ENCODE measurements at places on chromosomes 2 and 18. TPM values are rescaled to one million over a fixed set of nuclear protein-coding genes. Genes with fewer than 3 reads are reported as not detected.

The INHA gene
- not detected for total RNA-seq

The CD8B2 gene
- total RNA-seq = not detected

The BBS5 gene
- total RNA-seq = 3.8 TPM

The DNER gene
- total RNA-seq = 7.6 TPM

The DLX2 gene
- total RNA-seq = not detected

The ECEL1 gene
- not detected for total RNA-seq

The IL18R1 gene
- 0.29 TPM for total RNA-seq

The SCRN3 gene
- total RNA-seq = 4.3 TPM

DNA sequence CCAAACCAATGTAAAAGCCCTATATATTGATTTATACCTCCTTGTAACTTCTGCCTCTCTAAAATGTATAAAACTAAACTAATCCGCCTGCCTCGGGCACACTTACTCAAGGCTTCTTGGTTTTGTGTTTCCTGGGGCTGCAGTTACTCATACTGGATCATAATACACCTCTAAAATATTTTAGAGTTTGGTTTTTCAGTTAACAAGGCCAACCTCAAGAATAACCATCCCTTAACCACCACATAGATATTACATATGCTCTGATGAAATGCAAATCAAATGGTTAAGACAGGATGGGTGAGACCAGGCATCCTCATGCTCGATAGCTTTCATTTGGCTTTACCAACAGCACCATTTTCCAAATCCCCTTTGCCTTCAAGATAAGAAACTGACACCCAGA, 46.4 kb downstream of the UXS1 start:
- peaks cover 12% of the 10 kb centered on the region for H3K4me1 ChIP-seq
- DNase-seq = no peak
- peaks cover 18% of the 10 kb centered on the region for H3K36me3 ChIP-seq
- no peaks in the 10 kb centered on the region for H3K27me3 ChIP-seq
- no peak overlapping the region for H3K27ac ChIP-seq

GRCh38 chr2:12806549-12807242, 90.0 kb downstream of the TRIB2 start:
- H3K4me1 ChIP-seq = no peaks in the 10 kb centered on the region
- no peak overlapping the region for H3K27ac ChIP-seq
- no peak overlapping the region for H3K4me3 ChIP-seq
- DNase-seq = no peak
- no peaks in the 10 kb centered on the region for H3K36me3 ChIP-seq

DNA sequence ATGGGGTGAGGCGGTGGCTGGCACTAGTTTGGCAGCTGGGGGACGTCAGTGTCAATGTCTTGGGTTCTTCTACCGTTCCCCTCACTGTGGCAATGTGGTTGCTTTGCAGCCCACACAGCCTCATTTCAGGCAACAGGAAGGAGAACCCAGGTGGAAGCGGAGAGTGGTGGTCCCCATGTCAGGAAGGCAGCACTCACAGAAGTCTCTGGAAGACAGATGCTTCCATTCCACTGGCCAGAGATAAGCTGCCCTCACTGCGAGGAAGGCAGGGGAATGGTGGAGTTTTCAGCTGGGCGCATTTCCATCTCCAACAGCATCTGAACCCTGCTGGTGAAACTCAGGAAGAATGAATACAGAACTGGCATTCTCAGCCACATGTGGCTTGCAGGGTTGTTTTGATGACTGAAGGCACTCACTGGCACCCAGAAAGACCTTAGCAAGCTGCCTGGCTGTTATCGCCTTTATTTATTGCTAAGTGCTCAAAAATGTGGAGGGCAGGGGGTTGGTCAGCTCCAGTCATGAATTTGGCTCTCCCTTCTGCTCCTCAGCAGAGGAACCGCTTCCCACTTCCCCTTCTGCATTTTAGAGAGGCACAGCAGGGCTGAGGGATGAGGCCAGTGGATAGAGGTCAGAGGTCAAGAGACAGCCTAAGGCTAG, 19.4 kb downstream of the KCNIP3 start:
- H3K27ac ChIP-seq = no peak overlapping the region
- DNase-seq = no peak
- no peak overlapping the region for H3K4me3 ChIP-seq
- H3K36me3 ChIP-seq = no peaks in the 10 kb centered on the region

GRCh38 chr2:121232626-121233265, 52.3 kb downstream of the TFCP2L1 start:
- no peaks in the 10 kb centered on the region for H3K4me1 ChIP-seq
- no peak overlapping the region for H3K27ac ChIP-seq
- no peak for DNase-seq
- H3K36me3 ChIP-seq = peaks cover 65% of the 10 kb centered on the region
- H3K4me3 ChIP-seq = no peak overlapping the region

- no peak for DNase-seq
- H3K27me3 ChIP-seq = no peaks in the 10 kb centered on the region
- H3K4me1 ChIP-seq = no peaks in the 10 kb centered on the region
Observed at GRCh38 chr2:143839456-143839855, 680.5 kb downstream of the ZEB2 start.

- H3K27ac ChIP-seq = no peak overlapping the region
- no peaks in the 10 kb centered on the region for H3K27me3 ChIP-seq
- no peak for DNase-seq
- no peaks in the 10 kb centered on the region for H3K36me3 ChIP-seq
- H3K4me3 ChIP-seq = no peak overlapping the region
Observed at GRCh38 chr2:122507261-122507660, 751.8 kb downstream of the TSN start.

GRCh38 chr2:88754585-88755320, 63.3 kb downstream of the RPIA start:
- no peaks in the 10 kb centered on the region for H3K4me1 ChIP-seq
- DNase-seq = no peak
- no peak overlapping the region for H3K27ac ChIP-seq
- no peak overlapping the region for H3K4me3 ChIP-seq
- peaks cover 50% of the 10 kb centered on the region for H3K36me3 ChIP-seq

DNA sequence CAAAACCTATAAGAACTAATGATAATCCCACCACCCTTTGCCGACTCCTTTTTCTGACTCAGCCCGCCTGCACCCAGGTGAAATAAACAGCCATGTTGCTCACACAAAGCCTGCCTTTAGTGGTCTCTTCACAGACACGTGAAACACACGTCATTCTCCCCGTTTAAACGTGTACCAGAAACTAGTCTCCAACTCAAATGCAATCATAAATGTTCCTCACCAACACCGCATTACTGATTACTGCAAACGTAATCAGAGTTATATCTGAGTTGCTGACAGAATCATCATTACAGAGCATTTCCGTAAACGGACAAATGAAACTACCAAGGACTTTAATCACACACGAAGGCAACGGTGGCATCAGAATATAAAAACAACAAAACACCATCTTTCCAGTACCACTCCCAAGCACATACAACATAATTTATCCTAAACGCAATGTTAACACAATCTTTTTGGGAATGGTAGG, 1.9 kb downstream of the CLK1 start:
- peaks cover 72% of the 10 kb centered on the region for H3K4me1 ChIP-seq
- peak overlapping the region; percentile 88 for H3K4me3 ChIP-seq
- H3K36me3 ChIP-seq = peaks cover 35% of the 10 kb centered on the region
- H3K27me3 ChIP-seq = no peaks in the 10 kb centered on the region

- no peak overlapping the region for H3K27ac ChIP-seq
- no peaks in the 10 kb centered on the region for H3K36me3 ChIP-seq
- no peak overlapping the region for H3K4me3 ChIP-seq
- H3K4me1 ChIP-seq = no peaks in the 10 kb centered on the region
Observed at GRCh38 chr2:5203134-5203755, 488.9 kb upstream of the SOX11 start.

GRCh38 chr2:207748993-207749392, 20.7 kb downstream of the FZD5 start:
- H3K4me1 ChIP-seq = no peaks in the 10 kb centered on the region
- no peak overlapping the region for H3K4me3 ChIP-seq
- H3K27ac ChIP-seq = no peak overlapping the region
- DNase-seq = no peak
- no peaks in the 10 kb centered on the region for H3K27me3 ChIP-seq

DNA sequence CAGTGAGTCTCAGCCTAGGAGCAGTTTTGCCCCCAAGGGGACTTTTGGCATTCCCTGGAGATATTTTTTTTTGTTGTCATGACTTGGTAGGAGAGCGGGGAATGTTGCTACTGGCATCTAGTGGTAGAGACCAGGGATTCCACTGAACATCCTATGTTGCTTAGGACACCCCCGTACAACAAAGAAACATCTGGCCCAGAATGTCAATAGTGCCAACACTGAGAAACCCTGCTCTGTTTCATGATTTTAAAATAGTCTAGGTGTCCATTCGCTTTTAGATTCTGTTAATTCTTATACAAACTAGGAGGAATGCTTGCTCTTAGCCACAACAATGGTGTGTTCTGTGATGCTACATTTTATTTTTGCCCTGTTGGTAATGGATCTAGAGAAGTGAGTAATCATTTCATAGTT, 225.8 kb upstream of the SIX3 start:
- H3K4me3 ChIP-seq = no peak overlapping the region
- H3K27ac ChIP-seq = no peak overlapping the region
- no peak for DNase-seq
- H3K4me1 ChIP-seq = no peaks in the 10 kb centered on the region

GRCh38 chr2:223460774-223461211, 141.4 kb downstream of the SCG2 start:
- H3K27me3 ChIP-seq = no peaks in the 10 kb centered on the region
- H3K4me1 ChIP-seq = no peaks in the 10 kb centered on the region
- no peak overlapping the region for H3K27ac ChIP-seq
- no peak for DNase-seq

GRCh38 chr2:197168705-197169104, 141.9 kb downstream of the ANKRD44 start:
- H3K27ac ChIP-seq = no peak overlapping the region
- no peaks in the 10 kb centered on the region for H3K36me3 ChIP-seq
- no peak overlapping the region for H3K4me3 ChIP-seq

DNA sequence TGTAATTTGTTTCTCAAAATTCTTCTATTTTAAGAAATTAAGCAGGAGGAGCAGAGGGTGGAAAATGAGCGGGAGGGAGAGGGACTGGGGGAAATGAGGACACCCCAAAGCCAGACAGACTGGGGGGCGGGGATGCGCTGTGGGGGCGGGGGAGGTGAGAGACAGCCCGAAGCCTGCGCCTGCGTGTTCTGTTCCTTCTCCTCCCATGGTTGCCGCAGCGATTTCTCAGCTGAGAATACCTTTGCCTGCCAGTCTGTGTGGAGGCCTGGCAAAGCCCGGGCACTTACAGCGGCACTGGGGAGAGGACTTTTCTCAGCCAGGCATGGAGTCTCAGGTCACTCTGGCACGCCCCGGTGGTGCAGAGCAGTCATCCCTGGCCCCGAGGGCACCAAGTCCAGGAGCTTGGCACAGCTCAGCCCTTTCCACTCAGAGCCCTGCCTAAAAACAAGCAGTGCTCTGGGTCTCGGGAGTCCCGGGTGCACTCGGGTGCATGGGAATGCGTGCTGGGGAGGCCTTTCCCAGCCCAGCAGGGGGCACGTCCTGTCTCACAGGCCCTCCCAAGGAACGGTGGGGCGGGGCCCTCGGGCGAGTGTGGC, 289.3 kb upstream of the HS6ST1 start:
- H3K27ac ChIP-seq = no peak overlapping the region
- no peak for DNase-seq
- no peak overlapping the region for H3K4me3 ChIP-seq
- H3K36me3 ChIP-seq = no peaks in the 10 kb centered on the region
- H3K27me3 ChIP-seq = no peaks in the 10 kb centered on the region

DNA sequence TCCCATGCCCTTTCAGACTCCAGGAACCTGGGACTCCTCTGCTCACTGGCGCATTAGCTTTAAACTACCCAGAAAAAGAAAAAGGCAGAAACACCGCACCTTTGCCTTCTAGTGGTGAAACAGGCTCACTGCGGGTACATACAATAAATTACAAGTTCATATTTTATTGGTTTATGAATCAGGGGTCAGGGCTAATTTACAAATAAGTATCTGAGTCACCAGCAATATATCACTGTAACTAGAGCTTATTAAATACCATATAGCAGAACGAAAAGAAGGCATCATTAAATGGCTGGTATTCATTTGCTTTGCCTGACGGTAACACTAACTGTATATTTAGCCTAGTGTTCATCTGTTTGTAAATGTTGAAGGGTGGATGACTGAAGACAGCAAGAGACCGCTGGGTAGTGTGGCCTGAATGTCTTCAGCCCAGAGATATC, 26.9 kb upstream of the DTNB start:
- H3K4me3 ChIP-seq = no peak overlapping the region
- H3K27me3 ChIP-seq = no peaks in the 10 kb centered on the region
- H3K27ac ChIP-seq = no peak overlapping the region
- peaks cover 11% of the 10 kb centered on the region for H3K4me1 ChIP-seq
- H3K36me3 ChIP-seq = no peaks in the 10 kb centered on the region

- no peak overlapping the region for H3K27ac ChIP-seq
- H3K36me3 ChIP-seq = no peaks in the 10 kb centered on the region
- H3K27me3 ChIP-seq = no peaks in the 10 kb centered on the region
- H3K4me3 ChIP-seq = no peak overlapping the region
- peaks cover 10% of the 10 kb centered on the region for H3K4me1 ChIP-seq
Observed at GRCh38 chr2:39538718-39539117, 101.6 kb upstream of the MAP4K3 start.

GRCh38 chr18:11324956-11325882, 175.8 kb upstream of the PIEZO2 start:
- no peak for DNase-seq
- no peak overlapping the region for H3K4me3 ChIP-seq
- H3K36me3 ChIP-seq = no peaks in the 10 kb centered on the region
- H3K27ac ChIP-seq = no peak overlapping the region

GRCh38 chr18:35778850-35779627, 193.4 kb upstream of the RMP24 start:
- no peak overlapping the region for H3K4me3 ChIP-seq
- H3K27me3 ChIP-seq = no peaks in the 10 kb centered on the region
- no peaks in the 10 kb centered on the region for H3K36me3 ChIP-seq
- H3K4me1 ChIP-seq = no peaks in the 10 kb centered on the region
- no peak overlapping the region for H3K27ac ChIP-seq
- DNase-seq = no peak

DNA sequence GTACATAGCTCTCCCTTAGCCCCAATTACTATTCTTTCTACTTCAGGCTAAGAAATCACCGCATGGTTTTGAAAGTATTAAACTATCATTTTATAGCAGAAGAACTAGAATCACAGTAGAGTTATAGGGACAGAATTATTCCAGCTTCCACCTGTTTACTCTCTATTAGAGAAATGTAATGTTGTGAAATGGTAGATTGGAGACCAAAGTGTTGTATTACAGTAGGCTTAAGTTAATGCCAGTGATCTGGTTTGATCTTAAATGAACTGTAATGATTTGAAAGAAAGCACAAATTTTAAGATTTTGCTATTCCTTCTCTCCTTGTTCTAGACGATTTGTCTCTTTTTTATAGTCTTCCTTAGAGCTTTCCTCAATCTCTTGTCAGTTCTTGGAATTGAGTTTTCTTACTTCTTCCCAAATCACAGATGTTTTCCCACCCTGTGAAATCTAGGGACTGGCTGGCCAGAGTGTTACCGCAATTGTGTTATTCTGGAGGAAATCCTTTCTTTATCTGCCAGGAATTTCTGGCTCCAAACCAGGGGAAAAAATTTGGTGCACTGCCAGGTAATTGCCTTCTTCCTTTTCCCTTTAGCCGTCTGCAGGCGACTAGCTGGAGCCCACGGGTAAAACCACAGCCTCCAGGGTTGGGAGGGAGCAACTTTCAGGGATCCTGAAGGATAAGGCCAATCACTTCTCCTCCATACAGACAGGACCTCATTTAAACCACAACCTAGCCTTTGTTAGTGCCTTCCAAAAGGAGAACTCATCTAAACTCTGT, 51.7 kb downstream of the NOP58 start:
- no peaks in the 10 kb centered on the region for H3K27me3 ChIP-seq
- peak; percentile 76 for DNase-seq
- H3K27ac ChIP-seq = no peak overlapping the region
- H3K4me1 ChIP-seq = no peaks in the 10 kb centered on the region
- peaks cover 13% of the 10 kb centered on the region for H3K36me3 ChIP-seq

GRCh38 chr18:57696271-57696670, 74.6 kb upstream of the NARS1 start:
- no peak overlapping the region for H3K4me3 ChIP-seq
- peaks cover 55% of the 10 kb centered on the region for H3K36me3 ChIP-seq

All from stomach (tissue), 19 donors.